ENCODE measurements at places on chromosomes 11 and 22.

GRCh38 chr11:44936525-44936924, 14.2 kb downstream of the TP53I11 start:
- DNase-seq, result peak; percentile 94

GRCh38 chr11:96373826-96374225, 15.9 kb downstream of the CCDC82 start:
- no peak for DNase-seq

- no peak for DNase-seq
These were observed 3.6 kb downstream of the NEAT1 start for GRCh38 chr11:65425971-65426838.

- DNase-seq, result peak; percentile 83
These were observed 1.1 kb upstream of the ADM start for GRCh38 chr11:10303558-10304363.

DNA sequence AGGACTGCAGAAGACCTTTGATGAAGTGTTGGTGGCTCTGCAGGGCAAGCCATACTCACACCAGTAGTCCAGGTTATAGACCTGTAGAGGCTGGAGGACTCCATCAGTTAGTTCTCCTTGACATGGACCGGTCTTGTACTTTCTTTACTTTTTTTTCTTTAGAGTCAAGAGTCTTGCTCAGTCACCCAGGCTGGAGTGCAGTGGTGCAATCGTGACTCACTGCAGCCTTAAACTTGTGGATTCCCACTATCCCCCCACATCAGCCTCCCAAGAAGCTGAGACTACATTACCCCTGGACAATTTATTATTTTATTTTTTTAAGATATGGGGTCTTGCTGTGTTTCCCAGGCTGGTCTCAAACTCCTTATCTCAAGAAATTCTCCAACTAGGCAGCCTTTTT, 49.6 kb upstream of the E2F8 start:
- no peak for DNase-seq

DNA sequence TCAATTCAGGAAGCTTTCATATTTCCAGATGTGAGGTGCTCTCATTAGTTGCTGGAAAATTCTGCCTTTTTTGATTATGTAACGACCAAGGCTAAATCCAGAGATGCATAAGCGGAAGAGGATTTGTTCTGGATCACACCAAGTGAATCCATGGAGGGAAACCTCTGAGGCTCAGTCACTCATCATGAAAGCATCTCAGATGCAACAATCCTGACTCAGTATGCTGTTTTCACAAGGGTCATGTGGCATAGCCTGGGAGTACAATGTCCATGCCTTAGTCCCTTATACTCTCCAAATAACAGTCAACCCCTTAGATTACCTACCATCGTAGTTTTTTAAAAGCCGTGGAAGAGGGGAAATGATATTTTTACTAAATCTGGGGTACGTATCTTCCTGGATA, 445.6 kb downstream of the NTM start:
- DNase-seq, result no peak

GRCh38 chr11:45217991-45218390, 68.2 kb downstream of the SYT13 start:
- DNase-seq, result no peak

Measured in posterior vena cava (tissue), 2 donors.